ENCODE measurements at places on chromosomes 16 and 17.

GRCh38 chr17:56130026-56130425, 23.2 kb upstream of the ANKFN1 start:
- no peak for DNase-seq

GRCh38 chr16:66958857-66959703, 2.0 kb upstream of the CES3 start:
- no peak for DNase-seq

GRCh38 chr17:65535777-65536572, 25.5 kb downstream of the AXIN2 start:
- no peak for DNase-seq

DNA sequence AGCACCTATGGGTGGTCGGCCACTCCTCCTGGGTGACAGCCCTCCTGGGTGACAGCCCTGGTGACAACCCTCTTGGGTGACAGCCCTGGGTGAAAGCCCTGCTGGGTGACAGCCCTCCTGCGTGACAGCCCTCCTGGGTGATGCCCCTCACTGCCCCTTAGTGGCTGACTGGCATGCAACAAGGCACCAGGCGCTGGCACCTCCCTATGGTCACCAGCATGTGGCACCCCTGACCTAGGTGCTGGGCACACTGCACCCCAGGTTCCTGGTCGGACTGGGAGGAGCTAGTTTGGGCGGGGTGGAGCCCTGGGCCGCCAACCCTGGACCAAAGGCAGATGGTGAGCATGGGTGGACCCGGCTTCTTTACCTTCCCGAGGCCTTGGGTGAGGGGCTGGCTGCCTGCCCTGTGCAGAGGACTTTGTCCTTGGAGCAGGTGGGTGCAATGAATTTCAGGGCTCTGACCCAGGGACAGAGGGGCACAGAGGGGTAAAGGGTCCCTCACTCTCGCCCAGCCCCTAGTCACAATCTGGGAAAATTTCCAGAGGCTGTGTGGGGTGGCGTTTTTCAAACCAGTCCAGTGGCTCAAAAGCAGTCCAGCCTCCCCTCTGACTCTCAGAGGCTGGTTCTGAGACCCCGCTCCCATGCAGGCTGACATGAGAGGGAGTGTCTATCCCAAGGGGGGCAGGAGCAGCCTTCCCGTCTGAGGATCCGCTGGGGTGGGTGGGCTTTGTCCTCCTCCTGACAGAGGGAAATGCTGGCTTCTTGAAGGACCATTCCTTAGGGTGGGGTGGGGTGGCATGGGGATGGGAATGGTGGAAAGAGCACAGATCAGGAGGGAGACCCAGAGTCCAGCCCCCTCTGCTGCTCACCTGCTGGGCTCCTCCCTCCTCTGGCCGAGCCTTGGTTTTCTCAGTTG, 25.9 kb upstream of the TNFRSF13B start:
- no peak for DNase-seq

- DNase-seq = no peak
Measured at GRCh38 chr17:18370761-18371160, 6.8 kb upstream of the EVPLL start.

DNA sequence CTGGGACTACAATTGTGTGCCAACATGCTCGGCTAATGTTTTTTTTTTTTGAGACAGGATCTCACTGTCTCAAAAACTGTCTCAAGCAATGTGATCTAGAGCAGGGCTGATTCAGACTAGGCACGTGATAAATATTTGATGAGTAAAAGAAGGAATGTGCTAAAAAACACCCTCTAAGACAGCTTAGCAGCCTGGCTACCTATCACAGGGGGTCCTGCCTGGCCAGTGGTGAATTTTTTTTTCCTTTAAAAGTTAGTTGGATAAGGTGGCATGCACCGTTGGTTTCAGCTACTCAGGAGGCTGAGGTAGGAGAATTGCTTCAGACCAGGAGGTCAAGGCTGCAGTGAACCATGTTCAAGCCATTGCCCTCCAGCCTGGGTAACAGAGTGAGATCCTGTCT, 14.8 kb upstream of the GPATCH8 start:
- no peak for DNase-seq

GRCh38 chr17:2691069-2691871, 20.3 kb downstream of the CLUH start:
- no peak for DNase-seq

GRCh38 chr17:61097781-61098180, 301.9 kb upstream of the TBX2 start:
- no peak for DNase-seq

- DNase-seq = no peak
Measured at GRCh38 chr17:79664930-79665737, 54.3 kb upstream of the RBFOX3 start.

DNA sequence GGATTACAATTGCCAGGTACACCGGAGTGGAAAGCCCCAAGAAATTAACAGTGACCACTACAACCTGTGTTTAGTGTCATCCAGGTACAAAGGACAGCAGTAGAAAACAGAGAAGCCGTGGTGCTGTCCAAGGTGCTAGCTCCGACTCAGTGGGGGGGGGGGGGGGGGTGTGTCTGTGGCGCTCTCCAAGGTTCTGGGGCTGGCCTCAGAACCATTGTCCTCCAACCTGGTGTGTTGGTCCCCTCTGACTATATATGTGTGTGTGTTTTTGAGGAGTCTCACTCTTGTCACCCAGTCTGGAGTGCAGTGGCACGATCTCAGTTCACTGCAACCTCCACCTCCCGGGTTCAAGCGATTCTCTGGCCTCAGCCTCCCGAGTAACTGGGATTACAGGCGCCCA, 5.8 kb upstream of the ZNF23 start:
- peak; percentile 59 for DNase-seq

GRCh38 chr16:47213761-47214440, 70.2 kb upstream of the NETO2 start:
- no peak for DNase-seq

GRCh38 chr17:48247038-48247437, 139.5 kb downstream of the SNX11 start:
- DNase-seq = no peak

- DNase-seq = no peak
Measured at GRCh38 chr16:57062329-57062728, 30.1 kb upstream of the CPNE2 start.

GRCh38 chr17:27456681-27457359, 572 bp downstream of the KSR1 start:
- no peak for DNase-seq

DNA sequence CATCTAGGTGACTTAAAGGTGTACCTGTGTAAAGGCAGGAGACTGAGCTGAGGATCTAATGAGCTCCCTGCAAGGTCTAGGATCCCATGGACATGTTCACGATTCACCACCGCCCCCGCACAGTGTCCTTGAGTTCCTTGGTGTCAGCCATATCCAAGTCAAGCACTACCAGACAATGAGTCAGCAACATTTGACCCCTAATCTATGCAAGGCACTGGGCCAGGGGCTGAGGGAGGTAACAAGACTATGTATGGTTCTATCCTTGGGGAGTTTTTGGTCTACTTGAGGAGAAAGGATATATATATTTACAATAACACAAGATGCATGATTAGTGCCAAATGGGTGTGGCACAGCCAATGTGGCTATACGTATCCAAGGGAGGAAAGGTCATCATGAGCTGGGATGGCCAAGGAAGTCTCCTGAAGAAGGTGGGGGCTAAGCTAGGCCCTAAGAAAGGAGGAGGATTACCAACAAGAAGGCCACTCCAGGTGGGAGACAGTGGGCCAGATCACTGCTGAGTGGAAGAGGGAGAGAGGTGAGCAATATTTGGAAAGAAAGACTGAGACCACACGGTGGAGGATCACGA, 35.0 kb downstream of the ITGB3 start:
- no peak for DNase-seq

DNA sequence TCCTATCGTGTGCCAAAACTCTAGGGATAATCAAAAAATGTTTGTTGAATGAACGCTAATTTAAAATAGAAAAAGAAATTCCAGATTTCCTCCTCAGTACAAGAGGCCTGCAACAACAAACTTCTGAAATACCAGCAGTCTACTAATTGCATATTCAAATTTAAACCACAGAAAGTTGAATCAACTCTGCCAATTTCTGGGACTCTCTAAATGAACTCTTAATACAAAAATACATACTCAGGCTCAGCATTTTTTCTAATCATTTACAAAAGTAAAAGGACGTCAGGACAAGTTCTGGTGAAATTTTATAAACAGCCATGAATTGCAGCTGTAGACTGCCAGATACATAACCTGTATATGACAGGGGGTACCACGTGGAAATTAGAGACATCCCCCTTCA, 49.0 kb downstream of the KANSL1 start:
- DNase-seq = no peak

- no peak for DNase-seq
Measured at GRCh38 chr17:54813896-54814295, 86.8 kb upstream of the TOM1L1 start.

GRCh38 chr16:19639986-19640421, 78.0 kb downstream of the KNOP1 start:
- DNase-seq = no peak

- DNase-seq = no peak
Measured at GRCh38 chr16:56852401-56852730, 12.6 kb upstream of the SLC12A3 start.

DNA sequence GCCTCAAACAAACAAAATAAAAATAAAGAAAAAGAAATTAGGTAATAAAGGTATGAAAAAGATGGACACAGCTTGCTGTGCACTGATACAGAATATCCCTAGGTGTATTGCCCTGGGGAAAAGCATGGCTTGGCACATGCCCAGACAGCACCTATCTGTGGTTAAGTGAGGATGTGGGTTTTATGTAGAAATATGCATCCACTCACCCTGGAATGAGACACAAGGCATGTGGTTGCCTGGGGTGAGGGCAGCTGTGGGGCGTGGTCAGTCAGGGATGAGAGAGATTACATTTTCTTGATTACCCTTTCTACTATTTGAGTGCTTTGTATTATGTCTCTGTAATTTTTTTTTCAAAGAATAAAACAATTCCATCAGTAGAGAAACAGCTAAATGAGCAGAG, 6.9 kb downstream of the PLLP start:
- DNase-seq = peak; percentile 60

- DNase-seq = no peak
Measured at GRCh38 chr16:11735787-11736186, 6.9 kb downstream of the TXNDC11 start.

DNA sequence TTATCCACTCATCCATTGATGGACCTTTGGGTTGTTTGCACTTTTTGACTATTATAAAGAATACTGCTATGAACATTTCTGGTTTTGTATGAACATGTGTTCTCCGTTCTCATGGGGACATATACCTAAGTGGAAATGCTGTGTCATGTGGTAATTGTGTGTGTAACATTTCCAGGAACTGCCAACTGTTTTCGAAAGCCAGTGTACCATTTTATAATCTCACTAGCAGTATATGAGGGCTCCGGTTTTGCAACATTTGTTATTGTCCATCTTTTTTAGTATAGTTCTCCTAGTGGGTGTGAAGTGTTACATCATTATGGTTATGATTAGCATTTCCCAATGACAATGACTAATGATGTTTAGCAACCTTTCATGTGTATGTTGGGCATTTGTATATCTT, 5.1 kb upstream of the TRIM25 start:
- DNase-seq = no peak

DNA sequence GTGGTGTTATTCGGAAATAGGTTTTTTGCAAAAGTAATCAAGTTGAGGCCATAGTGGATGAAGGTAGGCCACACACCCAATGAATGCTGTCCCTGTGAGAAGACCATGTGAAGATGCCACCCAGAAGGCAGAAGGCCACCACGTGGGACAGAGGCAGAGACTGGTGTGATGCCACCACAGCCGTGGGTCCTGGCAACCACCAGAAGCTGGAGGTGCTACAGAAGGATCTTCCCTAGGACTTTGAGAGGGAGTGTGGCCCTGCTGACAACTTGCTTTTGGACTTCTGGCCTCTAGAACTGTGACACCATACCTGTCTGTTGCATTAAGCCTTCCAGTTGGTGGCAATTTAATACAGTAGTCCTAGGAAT, 49.3 kb downstream of the RMI2 start:
- no peak for DNase-seq

GRCh38 chr16:31397096-31397660, 4.0 kb downstream of the ITGAD start:
- DNase-seq = no peak

GRCh38 chr16:54886078-54886477, 44.6 kb upstream of the IRX5 start:
- DNase-seq = no peak

- no peak for DNase-seq
Measured at GRCh38 chr16:1193143-1193824, 31.8 kb downstream of the TPSG1 start.

DNA sequence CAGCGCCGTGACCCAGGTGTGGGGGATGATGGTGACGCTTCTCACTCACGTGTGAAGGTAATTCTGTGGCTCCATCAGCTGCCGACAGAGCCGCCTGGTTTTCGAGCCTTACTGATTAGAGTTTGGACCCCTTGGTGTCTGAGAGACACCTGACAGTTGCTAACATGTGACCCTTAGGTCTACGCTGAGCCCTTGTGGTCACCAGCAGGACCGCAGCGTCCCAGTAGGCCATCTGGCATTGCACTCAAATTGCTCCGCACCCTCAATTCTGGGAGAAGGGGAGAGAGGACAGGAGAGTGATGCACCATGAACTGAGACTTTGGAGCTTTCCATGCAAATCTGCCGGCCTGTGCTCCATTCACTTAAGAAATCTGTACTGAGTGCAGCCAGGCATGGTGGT, 2.5 kb downstream of the FLYWCH1 start:
- no peak for DNase-seq

DNA sequence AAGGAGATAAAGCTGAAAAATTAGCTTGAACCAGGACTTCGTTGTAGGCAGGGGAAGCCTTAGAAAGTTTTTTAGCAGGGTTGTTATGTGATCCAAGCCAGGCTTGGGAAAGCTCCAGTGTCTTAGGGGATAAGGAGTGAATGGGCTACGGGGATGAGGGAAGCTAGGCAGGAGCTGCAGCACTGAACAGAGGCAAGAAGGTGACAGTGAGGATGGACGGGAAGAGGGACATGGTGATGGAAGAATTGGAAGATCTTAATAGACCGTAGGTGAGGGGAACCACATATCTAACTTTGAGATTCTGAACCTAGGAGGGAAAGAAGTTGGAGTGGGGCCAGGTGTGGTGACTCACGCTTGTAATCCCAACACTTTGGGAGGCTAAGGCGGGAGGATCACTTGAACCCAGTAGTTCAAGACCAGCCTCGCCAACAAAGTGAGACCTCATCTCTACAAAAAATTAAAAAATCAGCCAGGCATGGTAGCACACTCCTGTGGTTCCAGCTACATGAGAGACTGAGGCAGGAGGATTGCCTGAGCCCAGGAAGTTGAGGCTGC, 3.2 kb downstream of the RHBDL3 start:
- DNase-seq = no peak

GRCh38 chr17:68205808-68206720, 41.8 kb upstream of the AMZ2 start:
- DNase-seq = peak; percentile 60

DNA sequence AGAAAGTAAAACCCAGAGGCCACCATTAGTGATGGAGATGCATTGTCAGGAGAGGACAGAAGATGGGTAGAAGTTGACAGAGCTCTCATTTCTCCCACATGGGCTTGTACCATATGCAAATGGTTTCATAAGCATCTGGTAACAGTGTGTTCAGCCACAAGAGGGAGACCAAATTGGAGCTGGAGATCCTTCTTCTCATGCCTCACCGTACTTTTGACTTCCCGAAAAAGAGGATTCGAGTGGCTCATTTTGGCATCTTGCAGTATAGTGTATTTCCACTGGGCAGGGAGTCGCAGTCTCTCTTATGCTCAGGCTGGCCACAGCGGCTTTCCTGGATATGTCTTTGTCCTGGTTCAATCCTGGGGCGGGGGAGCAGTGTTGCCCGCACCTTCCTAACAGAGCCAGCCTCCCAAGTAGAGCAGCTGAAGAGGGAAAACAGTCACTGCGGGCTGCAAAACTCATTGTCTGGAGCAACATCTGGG, 23.8 kb downstream of the TBC1D3B start:
- DNase-seq = no peak

GRCh38 chr16:48450367-48450766, 65.2 kb upstream of the SIAH1 start:
- DNase-seq = no peak
